ENCODE measurements at places on chromosomes 11 and 22. TPM values are rescaled to one million over a fixed set of nuclear protein-coding genes. Genes with fewer than 3 reads are reported as not detected.

DNA sequence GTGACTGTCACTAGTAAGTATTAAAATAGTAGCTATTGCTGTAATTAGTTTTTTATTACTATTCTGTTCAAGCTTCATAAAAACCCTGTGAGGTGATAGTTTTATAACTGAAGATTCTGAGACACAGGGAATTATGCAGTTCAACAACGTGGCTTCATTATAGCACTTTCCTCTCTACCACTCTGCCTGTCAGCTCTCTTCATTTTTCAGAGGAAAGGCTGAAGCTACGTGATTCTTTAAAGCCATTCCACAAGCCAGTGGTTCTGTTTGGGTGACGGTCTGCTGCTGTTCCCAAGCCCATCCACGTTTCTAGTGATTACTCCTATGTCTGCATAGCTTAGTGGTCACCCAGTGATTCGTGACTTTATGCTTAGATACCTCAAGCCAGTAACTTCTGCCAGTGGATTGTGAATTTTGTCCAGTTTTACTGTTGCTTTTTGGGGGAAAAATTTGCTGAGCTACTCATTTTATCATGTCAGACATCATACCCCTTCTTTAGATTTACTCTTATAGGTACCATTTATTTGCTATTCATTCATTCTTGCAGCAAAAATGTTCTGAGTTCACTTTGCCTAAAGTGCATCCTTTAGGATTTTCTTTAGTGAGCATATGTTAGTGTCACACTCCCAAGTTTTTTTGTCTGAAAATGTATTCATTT is 59.8 kb downstream of the UVRAG start:
- no peak for ATAC-seq

- ATAC-seq, result no peak
Observed at GRCh38 chr22:37439347-37439746, 12.1 kb upstream of the ELFN2 start.

DNA sequence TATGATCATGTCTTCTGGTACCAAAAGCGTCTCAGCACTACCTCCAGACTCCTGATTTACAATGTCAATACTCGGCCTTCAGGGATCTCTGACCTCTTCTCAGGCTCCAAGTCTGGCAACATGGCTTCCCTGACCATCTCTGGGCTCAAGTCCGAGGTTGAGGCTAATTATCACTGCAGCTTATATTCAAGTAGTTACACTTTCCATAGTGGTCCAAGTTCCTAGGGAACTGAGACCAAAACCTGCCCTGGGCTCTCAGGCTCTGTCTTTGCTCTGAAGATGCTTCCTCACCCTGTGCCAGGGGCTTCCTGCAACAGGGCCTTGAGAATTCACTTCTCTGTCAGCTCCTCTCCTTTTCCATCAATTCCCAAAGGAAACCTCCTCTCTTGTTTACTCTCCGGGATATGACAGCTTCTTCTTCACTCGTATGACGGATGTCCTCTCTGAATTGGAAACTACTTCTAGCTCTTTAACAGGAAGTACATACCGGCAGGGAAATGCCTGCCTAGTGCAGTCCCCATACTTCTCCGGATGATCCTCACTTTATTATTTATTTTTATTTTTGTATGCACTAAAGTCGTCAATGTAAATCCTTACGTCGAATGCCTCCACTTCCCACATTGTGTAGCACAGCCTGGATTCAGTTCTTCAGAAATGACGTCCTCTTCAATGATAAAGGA is 29.6 kb upstream of the PRAME start:
- no peak for ATAC-seq

DNA sequence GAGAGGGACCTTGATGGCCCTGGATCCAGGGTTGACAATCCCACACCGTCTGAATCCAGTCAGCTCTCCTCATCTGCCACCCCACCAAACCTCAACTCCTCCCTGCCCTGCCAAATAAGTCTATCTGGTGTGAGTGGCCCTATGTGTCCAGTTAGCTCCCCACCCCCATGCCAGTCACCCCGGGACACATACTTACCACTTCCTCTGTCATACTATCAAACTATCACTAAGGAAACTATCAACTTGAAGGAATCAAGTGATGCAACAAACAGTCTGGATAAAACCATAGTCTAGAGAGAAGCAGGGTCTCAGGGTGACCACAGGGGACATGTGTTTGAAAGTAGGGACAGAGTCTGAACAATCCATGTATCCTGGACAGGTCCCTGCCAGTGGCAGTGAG is 13.2 kb upstream of the CSF2RB start:
- no peak for ATAC-seq

The PUS3 gene
- total RNA-seq, result 15.0 TPM

The CCDC157 gene
- 4.6 TPM for total RNA-seq
